ENCODE measurements at places on chromosomes 6 and 20.

DNA sequence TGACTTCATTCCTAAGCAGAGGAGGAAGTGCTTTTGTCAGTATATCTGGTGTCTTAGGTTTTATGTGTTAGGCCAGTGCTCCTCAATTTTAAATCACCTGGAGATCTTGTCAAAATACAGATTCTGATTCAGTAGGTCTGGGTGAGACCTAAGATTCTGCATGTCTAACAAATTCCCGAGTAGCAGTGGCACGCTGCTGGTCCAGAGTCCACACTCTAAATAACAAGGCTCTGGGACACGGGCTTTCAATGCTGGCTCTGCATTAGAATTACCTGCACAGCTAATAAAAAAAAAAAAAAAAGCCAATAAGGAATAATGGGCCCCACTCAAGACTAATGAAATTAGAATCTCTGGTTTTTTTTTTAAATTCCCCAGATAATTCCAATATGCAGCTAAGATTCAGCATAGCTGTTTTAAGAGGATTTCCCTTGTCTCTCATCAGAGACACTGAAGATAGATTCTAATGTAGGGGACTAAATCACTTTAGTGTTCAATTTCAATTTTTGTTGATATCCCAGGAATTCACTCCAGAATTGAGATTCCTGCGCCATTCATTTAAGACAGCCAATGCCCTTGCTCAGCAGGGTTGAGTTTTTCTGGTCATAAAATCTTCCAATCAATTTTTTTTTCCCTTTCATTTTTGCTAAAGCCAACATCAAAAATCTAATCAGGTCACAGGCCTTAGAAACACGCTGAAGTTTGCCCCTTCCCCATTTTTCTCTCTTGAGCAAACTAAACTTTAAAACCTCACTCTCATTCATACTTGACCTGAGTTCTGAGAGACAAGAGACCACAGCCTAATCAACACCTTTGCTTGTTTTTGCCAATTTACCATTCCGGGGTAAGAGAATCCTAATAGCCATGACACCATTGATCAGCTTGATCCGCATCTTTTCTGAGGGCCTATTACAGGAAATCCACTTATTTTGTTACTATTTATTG lies 2.4 kb downstream of the TDP2 start:
- DNase-seq = no peak

- no peak for DNase-seq
These were observed 15.7 kb downstream of the AURKA start for GRCh38 chr20:56376331-56376730.

- no peak for DNase-seq
These were observed 145.1 kb downstream of the CLIC5 start for GRCh38 chr6:45870531-45870930.

- no peak for DNase-seq
These were observed 11.8 kb downstream of the THBS2 start for GRCh38 chr6:169241688-169242350.

DNA sequence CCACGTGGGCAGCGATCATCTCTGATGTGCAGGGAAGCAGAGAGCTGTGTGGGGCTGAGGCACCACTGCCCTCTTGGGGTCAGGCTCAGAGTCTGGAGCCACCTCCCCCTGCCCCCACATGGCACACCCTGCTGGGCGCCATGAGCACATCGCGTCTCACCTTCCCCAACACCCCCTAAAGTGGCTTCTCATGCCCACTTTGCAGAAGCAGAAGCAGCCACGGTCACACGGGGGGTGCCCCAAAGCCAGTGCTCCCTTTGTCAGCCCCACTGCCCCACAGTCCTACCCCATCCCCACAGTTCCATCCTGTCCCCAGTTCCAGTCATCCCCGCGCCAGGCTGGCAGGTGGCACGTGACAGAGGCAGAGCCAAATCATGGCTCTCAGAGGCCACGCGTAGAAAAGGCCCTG lies 19.5 kb downstream of the SDCBP2 start:
- no peak for DNase-seq

GRCh38 chr20:46631212-46631869 lies 19.9 kb downstream of the SLC13A3 start:
- DNase-seq = no peak

DNA sequence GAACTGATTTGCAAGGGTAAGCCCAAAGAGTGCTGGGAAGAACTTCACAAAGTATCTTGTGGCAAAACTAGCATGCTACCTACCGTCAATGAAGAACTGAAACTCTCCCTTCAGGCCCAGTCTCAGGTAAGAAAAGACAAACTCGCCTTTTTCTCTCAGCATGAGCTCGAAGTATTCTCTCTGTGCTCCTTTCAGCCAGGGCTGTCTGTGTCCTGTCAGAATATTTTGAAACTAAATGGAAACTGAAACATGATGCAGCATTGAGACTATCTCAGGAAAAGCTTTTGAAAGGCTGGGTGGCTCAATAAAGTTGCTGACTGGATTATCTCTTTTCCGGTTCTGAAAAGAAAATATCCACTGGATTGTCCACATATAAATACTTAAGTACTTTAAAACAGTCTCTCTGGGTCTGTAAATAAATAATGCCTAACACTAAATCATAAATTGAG lies 696 bp downstream of the CALHM5 start:
- no peak for DNase-seq

GRCh38 chr6:145895802-145896201 lies 68.4 kb downstream of the SHPRH start:
- no peak for DNase-seq
